ENCODE measurements at places on chromosomes 5 and 9.

DNA sequence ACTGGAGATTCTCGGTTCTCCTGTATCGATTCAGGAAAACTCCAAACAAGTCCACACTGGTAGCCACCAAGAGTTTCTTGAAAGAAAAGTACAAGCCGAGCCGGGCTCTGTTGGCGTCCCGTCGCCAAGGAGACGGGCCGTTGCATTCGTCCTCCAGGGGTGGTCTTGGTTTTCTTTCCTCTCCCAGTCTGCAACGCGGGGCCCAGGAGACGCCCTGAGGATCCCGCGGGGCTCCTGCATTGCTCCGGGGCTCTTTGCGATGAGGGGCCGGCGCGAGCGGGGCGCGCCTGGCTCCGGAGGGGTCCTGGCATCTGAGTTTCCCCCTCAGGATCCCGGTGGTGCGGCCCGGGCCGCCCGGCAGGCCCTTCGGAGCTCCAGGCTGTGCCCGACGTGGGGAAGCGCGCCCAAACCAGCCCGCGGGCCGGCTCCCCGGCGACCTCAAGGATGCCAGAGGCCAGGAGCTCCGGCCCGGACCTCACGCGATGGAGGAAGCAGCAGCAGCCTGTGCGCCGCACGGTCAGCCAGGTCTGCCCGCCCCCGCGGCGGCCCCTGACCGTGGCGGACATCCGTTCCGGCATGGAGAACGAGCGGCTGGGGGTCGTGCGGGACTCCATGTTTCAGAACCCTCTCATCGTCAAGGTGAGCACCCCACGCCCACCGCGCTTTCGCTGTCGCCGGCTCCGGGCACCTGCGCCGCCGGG lies at the start of gene CFAP77:
Gene CFAP77, plus strand, starts transcription at position 384 of the 701 bp plus-strand sequence. Its CDS starts 61 bp downstream, at position 445.
- peak; percentile 59 for ATAC-seq

DNA sequence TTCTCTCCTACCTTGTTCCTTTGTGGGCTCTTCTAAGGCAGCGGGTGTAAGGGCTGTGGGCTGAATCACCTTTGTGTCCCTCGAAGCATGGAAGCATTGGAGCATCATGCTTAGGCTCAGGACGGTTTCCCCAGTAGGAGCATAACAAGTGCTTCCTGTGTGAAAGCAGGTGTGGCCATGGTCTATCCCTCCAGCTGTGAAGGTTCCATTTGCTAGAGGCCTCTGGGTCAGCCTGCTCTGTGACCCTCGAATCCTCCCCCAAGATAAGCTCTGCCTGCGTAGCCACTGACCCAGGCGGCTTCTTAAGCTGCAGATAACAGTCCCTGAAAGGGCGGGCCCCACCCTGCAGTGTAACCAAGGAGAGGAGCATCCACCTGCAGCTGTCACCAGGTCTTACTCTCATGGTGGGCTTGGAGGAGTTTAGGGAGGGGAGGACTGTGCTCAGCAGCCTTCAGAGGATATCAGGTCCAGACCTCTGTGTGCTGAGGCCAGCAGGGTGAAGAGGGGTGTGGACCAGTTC lies 8.4 kb upstream of the NDST1 start:
- no peak for ATAC-seq

DNA sequence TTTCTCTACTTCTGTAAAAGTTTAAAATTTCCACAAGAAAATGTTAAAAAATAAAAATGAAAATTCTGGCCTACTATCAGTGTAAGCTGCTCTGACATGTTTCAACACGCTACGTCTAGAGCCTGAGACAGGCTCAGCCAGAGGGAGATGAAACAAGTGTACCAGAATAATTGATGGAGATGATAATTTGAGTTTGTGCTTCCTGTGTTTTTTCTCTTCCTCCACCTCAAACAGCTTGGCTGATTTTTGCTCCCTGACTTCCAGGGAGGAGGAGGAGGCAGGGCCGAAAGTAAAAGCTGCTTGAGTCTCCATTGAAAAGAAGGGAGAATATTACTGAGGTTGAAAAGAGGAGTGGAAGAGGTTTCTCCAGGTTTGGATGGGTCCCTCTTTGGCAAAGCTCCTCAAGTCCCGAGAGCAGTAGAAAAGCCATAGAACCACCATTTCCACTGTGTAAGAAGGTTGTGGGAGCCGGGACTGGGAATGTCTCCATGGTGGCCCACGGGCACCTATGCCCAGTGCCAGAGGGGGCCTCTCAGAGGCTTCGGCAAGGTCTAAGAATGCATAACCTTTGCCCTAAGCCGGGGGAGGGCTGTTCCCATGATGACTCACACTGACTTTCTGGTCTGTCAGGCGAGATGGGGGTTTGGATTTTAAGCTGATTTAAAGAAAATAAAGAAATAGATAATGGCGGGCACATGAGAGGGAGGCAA lies 95.1 kb downstream of the HRH2 start:
- ATAC-seq = no peak

DNA sequence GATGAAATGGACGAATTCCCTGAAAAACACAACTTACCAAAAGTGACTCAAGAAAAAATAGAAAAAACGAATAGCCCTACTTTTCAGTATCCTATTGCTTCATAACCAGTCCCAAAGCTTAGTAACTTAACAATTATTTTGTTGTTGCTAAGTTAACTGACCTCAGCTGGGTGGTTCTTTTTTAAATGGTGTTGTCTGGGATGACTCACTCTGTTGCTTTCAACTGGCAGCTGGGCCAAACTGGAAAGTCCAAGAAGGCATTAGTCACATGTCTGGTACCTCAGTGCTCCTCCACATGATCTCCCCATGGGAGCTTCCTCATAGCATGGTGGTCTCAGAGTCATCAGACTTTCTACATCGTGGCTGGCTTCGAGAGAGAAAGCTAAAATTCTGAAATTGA lies 47.8 kb upstream of the ADAMTS2 start:
- no peak for ATAC-seq

DNA sequence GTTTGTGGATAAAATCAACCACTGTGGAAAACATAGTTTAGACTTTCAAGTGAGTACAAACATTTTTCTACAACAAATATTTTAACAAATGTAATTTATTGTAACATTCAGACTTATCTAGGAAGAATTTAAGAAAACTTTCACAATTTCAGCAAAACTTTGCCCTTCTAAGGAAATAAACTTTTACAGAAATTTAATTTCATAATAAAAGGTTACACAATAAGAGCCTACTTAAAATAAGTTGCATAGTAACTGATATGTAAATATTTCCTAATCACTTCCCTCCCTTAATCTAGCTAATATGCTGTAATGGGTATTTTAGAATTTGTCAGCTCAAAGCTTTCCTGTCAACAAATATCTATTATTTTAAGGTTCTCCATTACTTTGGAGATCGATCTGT lies 1899.9 kb downstream of the MAT2B start:
- no peak for ATAC-seq

- no peak for ATAC-seq
Observed at GRCh38 chr5:139635191-139635590, 13.0 kb upstream of the CXXC5 start.

DNA sequence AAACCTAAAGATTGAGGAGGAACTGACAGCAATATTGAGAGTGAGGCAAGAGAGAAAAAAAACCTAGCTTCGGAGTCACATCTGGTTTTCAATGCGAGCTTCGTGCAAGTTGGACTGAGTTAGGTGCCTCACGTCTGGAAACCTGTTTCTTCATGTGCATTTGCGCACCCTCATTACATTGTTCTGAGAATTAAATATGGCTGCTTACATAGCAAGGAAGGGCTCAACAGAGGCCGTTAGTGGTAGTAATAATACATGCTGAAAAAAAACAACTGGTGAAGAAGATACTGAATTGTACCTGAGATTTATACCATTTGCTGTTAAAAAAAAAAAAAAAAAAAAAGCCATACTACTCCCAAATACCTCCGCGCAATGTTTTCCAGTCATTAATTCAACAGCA lies 18.6 kb downstream of the DNAJA1 start:
- no peak for ATAC-seq

DNA sequence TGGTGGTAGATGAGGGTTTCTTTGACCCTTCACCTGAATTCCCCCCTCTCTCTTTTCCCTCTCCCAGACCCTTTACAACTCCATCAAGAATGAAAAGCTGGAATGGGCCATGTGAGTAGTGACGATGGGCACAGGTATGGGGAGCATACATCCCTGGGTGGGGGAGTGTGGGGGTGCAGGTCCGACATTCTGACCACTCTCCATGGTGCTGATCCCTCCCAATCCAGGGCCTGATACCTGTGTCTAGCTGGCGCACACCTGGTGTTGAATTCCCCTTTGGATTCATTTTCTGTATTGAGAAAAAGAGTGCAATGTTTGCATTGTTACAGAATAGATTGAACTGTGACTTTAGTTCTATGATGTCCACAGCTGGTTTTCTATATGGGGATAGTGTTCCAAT lies 40.0 kb downstream of the PSD2 start:
- no peak for ATAC-seq

- ATAC-seq = no peak
Observed at GRCh38 chr5:14148890-14149671, 5.9 kb downstream of the TRIO start.

- no peak for ATAC-seq
Observed at GRCh38 chr9:137169896-137170358, at the start of gene LRRC26. LRRC26 (minus strand) TSS chr9:137170051; CDS start chr9:137169943, 108 bp downstream.

DNA sequence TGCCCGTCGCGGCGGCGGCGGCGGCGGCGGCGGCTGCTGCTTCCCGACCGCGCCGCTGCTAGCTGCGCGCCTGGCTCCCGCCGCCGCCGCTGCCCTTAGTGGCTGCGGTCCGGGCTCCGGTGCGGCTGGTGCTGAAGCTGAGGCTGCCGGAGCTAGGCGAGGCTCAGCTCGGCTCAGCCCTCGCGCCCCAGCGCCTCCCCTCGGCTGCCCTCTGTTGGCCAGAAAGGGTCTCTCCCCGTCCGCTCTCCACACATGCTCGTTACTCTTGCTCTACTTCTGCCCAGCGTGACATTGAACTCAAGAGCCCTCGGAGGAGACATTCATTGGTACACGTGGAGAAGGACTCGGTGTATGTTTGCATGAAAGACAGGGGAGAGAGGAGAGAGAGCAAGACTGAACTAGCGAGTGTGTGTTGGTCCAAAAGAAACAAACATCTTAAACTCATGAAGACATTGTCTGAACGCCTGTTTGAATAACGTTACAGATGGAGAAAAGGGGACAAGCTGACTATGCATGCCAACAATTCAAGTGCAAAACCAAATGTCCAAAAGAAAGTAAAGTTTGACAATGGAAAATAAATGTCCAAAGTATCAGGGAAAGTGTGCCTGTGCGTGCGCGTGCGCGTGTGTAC lies at the start of gene HCN1:
Gene HCN1, minus strand, starts transcription at position 175 of the 631 bp plus-strand sequence.
- ATAC-seq = peak; percentile 100

DNA sequence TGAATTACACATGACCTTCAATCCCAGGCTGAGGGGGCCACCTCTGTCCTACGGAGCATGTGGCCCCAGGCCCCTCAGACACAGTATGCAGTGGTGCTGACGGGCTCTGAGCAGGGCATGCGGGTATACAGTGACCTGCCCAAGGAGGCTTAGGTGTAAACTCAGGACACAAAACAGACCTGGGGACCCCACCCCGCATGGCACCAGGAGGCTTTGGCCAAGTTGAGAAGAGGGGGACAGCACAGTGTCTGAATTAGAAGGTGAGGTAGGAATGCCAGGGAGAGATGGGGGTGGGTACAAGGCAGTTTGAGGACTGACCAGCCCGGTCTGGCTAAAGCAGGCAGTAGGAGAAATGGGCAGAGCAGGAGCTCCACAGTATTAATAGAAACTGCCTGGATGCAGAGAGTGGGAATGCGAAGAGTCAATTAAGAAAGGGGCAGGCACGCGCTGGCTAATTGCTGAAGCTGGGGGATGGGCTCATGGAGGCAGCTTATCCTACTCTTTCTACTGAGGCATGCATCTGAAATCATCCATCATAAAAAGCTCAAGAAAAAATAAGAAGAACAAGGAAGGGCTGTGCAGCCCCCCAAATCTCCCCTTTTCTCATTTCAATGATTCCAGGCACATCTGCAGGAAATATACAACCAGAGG lies 109.0 kb downstream of the GABBR2 start:
- ATAC-seq = no peak

GRCh38 chr5:156594406-156594805 lies 255.7 kb upstream of the PPP1R2B start:
- no peak for ATAC-seq

DNA sequence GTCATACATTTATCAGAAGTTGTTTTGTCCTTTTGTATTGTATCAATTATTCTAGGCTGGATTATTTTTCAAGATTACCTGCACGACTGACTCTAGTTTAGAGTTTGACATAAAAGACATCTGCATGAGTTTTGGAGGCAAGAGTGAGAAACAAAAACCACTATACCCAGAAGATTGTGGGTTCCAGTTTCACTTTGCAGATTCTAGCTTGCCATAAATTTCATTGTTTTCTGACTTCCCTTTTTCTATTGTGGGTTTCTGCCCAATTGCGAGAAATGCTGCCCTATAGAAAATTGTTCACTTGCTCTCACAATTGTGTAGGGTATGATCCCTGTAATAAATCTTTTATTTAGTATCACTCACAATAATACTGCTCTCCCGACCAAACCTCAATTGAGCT lies 1043.4 kb upstream of the CDH10 start:
- no peak for ATAC-seq

- ATAC-seq = no peak
Observed at GRCh38 chr5:11468334-11469039, 435.8 kb downstream of the CTNND2 start.

DNA sequence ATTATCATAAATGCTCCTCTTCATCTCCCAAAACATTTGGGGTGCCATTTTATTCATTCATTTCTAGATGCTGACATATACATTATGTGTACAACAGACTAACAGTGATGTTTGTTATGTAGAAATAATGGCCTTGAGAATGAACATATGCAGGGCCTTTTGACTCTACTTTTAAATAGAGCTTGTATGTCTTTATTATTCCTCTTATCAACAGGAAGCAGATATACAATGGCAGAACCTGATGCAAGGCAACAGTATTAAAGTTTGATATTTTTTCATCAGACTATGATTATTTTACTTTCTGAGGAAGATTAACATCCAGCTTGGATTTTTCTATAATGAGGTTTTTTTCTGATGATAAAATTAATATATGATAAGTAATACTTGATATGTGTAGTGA lies 44.1 kb downstream of the SNX18 start:
- no peak for ATAC-seq

DNA sequence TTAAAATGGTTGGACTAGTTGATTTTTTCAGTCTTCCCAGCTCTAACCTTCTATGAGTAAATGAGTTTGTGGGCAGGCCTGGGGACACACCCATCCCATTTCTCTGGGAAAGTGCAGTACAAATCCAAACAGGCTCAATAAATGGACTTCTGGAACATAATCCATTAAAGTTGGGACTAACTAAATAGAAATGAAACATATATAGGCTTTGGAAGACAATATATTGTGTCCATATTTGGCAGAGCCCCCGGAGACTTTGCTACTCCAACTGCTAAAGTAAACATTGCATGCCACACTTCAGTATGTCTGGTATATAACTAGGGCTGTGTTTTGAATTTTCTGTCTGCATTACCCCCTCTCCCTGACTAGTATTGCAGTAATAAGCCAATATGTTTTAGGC lies 191.4 kb upstream of the DAB2 start:
- no peak for ATAC-seq

- ATAC-seq = peak; percentile 70
Observed at GRCh38 chr9:83526901-83527300, 11.3 kb downstream of the FRMD3 start.

- no peak for ATAC-seq
Observed at GRCh38 chr5:7759257-7759871, 91.6 kb downstream of the CFAP90 start.

GRCh38 chr5:157290981-157291711 lies 25.2 kb downstream of the CYFIP2 start:
- peak; percentile 54 for ATAC-seq
